ENCODE measurements at places on chromosomes 7 and 10.

DNA sequence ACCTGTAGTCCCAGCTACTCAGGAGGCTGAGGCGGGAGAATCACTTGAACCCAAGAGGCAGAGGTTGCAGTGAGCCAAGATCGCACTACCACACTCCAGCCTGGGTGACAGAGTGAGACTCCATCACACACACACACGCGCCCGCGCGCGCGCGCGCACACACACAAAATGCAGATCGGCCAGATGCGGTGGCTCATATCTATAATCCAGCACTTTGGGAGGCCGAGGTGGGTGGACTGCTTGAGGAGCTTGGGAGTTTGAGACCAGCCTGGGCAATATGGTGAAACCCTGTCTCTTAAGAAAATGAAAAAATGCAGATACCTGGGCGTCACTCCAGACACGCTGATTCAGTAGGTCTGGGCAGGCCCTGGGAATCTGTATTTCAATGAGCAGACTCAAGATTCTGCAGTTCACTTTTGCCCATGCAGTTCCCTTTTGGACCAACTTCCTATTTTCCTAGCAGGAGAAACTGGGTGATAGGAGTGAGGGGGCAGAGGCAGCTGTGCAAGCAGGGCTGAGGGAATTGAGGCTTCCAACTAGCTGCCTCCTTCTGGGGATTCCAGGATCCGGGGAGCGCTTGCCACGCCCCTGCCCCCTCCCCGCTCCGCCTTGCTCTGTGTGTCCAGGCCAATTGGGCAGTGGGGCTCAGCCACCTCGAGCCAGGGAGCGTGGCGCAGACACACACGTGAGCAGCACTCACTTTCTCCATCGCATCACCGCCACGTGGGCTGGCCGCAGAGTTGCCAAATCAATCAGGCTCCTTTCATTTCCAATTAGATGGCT, 173.6 kb downstream of the SH3PXD2A start:
- no peak for DNase-seq

GRCh38 chr10:68871731-68872342, 29.3 kb upstream of the DDX50 start:
- DNase-seq: peak; percentile 93

DNA sequence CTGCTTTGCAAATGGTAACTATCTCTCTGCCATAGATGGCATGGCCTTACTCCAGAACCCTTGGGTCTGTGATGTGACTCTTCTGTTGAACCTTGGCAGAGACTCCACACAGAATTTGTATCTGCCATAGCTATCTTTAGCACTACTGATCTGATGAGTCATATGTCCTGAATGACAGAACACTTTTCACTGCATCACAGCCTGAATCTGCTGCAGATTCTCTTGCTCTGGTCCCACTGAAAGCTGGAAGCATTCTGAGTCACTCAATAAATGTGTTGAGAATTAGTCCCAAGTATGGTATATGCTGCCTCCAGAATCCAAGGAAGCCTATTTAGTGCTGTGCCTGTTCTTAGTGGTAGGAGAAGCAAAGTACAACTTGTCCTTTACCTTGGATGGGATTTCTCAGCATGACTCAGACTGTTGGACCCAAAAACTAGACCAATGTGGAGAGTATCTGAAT, 39.5 kb upstream of the ANKRD1 start:
- no peak for DNase-seq

- peak; percentile 29 for DNase-seq
These were observed 84.8 kb upstream of the COL13A1 start for GRCh38 chr10:69716711-69717560.

DNA sequence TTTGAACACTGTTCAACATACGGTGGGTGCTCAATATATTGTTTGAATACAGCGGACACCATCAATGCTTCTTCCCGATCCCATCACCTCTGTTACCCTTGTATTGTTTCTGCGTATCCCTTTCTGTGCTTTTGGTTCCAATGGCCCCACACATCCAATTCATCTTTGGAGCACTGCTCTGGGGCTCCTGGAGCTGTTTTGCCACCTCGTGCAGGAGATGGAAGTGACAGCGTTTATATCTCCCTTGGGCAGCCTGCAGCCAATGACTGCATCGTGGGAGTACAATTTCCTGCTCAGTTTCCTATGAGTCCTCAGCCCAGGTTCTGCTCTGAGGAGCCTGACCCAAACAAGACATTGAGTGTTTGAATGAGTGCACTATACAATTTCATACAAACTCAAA, 50.2 kb upstream of the PIK3CG start:
- no peak for DNase-seq

DNA sequence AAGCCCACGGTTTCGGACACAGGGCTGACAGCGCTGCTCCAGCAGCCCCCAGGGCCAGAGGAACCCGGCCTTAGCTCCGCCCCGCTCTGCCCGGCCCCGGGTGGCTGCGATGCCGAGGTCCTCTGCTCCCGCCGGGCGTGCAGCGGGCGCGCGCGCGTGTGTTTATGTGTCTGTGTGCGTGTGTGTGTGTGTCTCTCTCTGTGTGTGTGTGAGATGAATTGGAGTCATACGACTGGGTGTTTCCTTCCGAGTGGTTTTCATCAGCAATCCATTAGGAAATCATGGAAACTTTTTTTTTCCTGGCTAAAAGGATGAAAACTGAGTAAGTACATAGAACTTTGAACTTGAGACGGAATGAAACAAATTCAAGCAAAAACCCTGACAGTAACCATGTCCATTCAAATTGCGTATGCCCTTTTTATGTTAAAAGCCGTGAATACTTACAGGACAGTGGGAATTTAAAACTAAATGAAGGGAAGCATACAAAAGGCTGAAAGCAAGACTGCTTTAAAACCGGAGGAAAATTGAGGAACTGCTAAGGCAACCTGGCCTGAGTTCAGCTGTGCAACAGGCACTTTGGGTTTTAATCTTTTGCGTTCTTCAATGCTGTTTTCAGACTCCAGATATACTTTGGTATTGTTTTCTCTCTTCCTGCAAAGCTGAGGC, at the start of gene CPED1:
Gene CPED1 (plus strand): TSS at position 121 of the 666 bp plus-strand sequence. CDS start 911 bp downstream, outside the sequence.
- peak; percentile 16 for DNase-seq

DNA sequence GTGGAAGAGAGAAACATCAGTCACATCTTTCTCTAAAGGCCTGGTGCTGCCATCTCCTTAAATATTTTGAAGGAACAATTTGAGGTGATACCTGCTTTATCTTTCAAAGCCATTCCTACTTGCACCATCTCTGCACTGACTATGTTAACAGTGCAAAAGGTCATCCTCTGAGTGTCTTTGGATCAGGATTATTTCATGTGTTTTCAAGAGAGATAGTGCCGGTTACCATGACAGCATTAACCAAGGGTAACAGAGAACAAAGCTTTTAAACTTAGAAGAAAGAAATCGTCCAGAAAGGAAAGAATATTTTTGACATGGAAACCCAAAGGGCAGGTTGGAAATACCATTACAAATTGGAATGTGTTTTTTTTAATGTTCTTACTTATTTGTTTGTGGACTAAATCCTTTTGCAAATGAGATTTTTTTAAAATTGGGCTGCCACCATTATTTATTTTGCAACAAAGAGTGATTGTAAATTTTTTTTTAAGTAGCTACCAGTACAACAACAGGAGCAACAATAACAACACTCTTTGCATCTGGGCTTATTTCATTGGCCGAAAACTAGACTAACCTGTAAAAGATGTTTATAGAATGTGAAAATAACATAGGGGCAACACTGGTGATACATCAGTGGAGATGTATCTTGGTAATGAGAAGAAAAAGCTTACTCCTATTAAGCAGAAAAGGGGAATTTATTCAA, 234.2 kb downstream of the CREB5 start:
- no peak for DNase-seq

DNA sequence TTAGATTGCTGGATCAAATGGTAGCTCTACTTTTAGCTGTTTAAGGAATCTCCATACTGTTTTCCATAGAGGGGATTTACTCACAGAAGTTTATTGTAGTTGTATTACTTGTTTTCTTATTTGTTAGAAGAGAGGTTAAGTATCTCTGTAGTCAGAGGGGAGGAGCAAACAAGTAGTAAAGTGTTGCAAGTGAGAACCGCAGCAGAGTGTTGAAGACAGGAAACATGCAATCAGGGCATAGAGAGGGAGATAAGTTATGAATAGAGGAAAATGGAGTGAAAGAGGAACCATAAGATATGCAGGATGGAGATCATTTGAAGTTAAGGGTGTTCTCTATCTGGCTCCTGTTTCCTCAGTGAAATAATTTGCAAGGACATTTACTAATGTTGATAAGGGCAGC, 331.4 kb upstream of the TMEM229A start:
- no peak for DNase-seq

DNA sequence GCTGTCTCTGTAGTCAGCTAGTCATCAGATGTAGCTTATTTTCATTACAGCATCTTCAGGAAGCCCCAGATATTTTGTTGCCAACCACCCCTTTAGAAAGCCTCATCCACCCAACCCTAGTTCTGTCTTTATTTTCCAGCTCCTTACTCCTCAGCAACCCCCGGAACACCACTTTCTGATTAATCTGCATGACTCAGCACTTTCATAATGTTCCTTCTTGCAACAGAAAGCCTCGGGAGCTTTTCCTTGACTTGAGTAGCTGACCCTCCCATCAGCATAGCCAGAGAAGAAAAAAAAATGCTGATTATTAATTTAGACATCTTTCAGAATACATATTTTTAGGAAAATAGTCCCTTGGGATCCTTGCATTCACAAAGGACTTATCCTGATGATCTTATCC, 244.0 kb upstream of the CXCL12 start:
- DNase-seq: no peak

- peak; percentile 8 for DNase-seq
These were observed 788 bp downstream of the AKAP9 start for GRCh38 chr7:91941450-91941849.

GRCh38 chr10:130053561-130053960, 57.1 kb downstream of the C10orf143 start:
- no peak for DNase-seq

GRCh38 chr7:108249453-108249852, 119.3 kb upstream of the LAMB4 start:
- DNase-seq: no peak

DNA sequence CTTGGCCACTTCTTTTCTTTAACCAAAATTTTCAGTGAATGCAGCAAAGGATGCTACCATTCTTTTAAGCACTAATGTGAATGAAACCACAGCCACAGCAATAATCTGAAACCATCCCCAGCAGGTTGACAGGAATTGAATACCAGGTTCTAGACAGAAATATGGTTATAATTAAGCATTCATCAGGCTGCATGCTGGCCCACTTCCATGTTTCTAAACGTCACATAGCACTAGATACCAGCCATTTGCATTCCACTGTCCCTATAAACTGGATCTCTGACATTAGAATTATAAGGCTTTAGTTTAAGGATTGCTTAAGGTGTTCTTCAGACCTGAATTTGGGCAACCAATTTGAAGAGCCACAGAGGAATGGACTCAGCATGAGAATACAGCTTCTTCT, 340.8 kb upstream of the KLF6 start:
- DNase-seq: no peak

DNA sequence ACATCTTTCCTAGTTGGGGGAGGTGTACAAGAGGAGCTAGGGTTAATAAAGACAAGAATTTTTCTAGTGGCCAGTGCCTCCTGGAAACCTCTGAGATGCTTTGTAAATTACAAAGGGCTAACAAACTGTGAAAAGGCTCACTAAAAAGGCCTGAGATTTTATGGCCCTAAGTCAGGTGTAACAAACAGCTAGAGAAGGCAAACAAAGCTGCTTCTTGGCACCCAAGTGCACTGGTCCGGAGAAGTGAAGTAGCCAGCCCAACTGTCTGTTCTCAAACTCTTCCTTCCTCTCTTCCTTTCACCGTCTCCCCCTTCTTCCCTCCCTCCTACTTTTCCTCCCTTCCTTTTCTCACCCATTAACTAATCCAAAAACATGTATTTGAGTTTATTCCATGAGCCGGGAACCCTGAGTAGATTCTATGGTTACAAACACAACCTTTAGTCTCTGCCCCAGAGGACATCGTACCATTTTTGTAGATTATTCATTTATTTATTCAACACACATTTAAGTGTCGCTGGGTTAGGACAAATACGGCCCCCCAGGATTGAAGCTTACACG, 143.4 kb upstream of the PCGF5 start:
- DNase-seq: no peak

DNA sequence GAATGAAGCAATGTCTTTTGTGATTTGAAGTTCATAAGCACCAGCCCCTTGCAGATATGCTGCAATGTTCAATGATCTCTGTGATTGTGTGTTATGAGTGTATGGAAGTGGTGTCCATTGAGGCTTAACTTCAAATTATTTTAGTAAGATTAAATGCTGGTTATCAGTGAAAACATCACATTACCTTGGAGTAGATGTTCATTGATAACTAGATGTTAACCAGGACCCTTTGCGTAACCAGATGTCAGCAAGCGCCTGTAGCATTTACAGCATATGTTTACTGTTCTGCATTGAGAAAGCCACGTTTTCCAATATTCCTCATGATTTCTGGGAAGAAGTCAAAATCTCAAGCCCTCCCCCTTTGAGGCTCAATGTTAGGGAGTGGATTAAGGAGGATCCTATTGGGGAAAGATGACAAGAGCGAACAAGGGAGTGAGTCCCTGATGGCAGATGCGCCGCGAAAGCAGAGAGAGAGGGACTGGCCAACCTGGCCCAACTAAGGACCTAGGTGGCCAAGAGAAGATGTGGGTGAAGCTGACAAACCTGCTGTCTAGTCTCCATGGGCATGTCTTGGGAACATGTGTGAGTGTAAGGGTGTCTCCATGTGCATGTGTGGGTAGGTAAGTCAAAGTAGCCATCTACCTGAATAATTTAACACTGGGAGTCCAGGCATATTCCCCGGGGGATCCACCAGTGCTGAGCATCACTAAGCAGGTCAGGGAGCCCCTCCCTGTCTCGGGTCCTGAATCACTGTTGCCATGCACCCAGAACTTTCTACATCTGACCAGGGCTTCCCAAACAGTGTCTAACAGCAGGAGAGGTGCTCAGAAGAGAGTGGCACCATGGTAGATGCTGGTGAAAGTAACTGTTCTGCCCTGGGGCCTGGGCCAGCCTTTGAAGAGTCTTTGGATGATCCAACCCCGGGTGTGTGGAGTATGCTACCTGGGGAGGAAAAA, 141.6 kb upstream of the GDF10 start:
- no peak for DNase-seq

DNA sequence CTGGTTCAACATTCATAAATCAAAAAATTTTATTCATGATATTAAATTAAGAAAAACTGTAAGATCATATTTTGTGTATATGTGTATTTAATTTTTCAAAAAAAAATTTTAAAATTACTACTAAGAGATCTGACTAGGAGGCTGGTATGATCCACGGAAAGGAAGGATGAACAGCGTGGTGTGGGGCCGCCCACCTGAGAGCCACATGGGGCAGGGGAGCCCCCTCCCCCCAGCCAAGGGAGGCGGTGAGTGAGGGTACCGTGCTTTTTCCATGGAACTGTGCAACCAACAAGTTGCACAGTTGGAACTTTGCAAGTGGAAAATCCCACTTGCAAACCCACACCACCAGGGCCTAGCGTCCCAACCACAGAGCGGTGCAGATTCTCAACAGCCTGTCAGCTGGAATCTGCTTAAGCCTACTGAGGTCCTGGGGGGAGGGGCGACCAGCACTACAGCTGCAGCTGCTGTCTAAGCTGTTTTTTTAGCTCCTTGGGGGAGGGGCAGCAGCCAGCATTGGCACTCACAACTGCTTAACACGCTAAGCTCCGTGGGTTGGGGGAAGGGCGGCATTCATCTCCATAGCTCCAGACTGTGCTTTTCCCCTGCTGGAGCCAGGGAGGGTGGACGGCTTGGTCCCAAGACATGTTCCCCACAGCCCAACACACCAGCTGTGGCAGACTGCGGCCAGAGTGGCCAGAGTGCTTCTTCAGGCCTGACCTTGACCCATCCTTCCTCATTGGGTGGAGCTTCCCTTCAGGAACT, 94.2 kb upstream of the IGFBP3 start:
- DNase-seq: no peak

Measured in NCI-H1092 (cell line).